ENCODE measurements at places on chromosomes 12 and 14.

DNA sequence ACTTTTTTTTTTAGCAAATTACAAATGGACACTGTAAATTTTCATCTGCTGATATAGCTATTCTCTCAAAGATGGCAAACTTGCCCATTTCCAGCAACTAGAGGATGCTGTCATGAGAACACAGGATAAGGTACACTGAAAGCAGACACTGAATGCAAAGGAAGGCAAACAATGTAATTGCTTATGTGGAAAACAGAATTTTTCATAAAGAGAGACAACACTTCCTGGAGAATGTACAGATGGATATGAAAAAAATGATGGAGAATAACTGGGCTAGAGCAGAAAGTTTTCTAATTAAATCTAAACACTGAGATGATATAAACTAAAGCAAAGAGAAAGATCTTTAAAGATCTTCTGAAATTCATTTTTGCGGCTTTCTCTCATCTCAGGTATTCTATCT is 581 bp downstream of the CD69 start:
- DNase-seq = no peak

GRCh38 chr12:94710933-94711332 is 60.6 kb upstream of the TMCC3 start:
- no peak for DNase-seq

- no peak for DNase-seq
Observed at GRCh38 chr12:95151406-95151805, 65.9 kb downstream of the FGD6 start.

GRCh38 chr12:8698132-8698851 is 501 bp downstream of the RIMKLB start:
- no peak for DNase-seq

- DNase-seq = no peak
Observed at GRCh38 chr12:11031307-11031706, at the start of gene TAS2R31. TSS of gene TAS2R31 (minus strand) at chr12:11031407. CDS start at chr12:11031335, 72 bp downstream.

DNA sequence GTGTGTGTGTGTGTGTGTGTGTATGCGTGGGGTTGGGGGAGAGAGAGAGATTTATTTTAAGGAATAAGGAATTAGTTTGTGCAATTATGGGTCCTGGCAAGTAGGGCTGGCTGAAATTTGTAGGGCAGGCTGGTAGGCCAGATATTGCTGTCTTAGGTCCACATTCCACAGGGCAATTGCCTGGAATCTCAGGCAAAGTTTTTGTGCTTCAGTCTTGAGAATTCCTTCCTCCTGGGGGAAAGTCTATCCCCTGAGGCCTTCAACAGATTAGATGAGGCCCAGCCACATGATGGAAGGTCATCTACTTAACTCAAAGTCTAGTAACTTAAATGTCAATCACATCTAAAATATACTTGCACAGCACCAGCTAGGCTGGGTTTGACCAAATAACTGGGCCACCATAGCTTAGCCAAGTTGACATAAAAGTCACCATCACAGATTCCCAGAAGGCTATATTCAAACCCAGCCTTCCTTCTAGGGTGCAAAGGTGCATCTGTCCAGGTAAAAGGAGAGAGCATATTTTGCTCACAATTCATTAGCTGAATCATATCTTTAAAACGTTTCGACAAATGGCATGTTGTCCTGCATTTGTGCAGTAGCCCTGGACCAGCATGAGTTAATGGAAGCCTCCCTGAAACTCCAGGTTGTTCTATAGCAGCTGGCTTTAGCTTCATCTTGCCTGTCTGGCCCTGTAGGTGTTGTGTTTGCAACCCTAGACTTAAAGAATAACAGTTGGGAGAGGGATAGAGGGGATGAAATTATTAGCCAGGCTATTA is 63.1 kb downstream of the C14orf132 start:
- DNase-seq = no peak

- no peak for DNase-seq
Observed at GRCh38 chr14:88551980-88552431, 2.8 kb downstream of the PTPN21 start.

- DNase-seq = no peak
Observed at GRCh38 chr12:76552343-76552938, 7.1 kb downstream of the OSBPL8 start.

DNA sequence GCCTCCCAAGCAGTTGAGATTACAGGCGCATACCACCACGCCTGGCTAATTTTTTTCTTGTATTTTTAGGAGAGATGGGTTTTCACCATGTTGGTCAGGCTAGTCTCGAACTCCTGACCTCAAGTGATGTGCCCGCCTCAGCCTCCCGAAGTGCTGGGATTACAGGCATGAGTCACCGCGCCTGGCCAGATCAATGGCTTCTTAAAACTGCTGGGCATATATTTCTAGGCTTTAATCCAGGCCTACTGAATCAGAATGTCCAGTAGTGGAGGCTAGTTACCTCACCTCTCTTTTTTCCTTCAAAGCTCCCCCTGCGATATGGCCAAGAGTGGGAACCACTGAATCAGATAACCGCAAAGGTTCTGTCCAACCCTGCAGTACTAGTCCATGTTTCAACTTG is 17.1 kb downstream of the POU6F1 start:
- DNase-seq = no peak

- no peak for DNase-seq
Observed at GRCh38 chr14:53879022-53879686, 77.5 kb downstream of the BMP4 start.

DNA sequence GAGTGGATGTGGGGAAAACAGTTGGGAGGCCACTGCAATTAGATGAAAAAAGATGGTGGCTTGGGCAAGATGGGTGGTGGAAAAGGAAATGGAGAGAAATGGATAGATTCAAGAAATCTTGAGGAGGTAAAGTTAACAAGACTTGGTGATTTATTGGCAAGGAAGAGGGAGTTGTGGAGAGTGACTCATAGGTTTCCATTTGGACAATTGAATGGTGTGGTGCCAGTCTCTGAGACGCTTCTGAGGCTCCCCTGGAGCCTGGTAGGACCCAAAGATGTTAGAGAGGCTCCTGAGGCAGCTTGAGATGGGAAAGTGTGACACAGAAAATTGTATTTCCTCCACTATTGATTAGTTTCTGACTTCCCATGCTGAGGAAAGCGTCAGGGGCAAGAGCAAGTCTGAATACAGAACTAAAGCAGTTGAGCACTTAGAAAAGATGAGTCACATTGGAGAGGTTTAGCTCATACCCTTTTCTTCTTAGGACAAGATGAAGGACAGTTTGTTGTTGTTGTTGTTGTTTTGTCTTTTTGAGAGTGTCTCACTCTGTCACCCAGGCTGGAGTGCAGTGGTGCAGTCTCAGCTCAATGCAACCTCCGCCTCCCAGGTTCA is 4.5 kb downstream of the PRPF40B start:
- DNase-seq = no peak

GRCh38 chr12:25975682-25976081 is 17.2 kb downstream of the RASSF8 start:
- no peak for DNase-seq

DNA sequence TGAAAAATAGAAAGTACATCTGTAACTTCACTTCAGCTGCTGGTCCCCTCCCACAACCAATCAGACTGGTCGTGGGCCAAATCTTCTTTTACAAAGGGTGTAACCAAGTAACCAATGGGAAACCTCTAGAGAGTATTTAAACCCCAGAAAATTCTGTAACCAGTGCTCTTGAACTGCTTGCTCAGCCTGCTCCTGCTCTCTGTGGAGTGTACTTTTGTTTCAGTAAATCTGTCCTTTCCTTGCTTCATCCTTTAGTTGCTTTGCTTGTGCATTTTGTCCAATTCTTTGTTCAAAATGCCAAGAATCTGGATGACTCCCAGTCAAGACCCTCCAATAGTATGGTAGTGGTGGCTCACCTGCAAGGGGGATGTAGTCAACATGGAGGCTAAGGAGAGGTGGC is 489.1 kb downstream of the FUT8 start:
- DNase-seq = no peak

DNA sequence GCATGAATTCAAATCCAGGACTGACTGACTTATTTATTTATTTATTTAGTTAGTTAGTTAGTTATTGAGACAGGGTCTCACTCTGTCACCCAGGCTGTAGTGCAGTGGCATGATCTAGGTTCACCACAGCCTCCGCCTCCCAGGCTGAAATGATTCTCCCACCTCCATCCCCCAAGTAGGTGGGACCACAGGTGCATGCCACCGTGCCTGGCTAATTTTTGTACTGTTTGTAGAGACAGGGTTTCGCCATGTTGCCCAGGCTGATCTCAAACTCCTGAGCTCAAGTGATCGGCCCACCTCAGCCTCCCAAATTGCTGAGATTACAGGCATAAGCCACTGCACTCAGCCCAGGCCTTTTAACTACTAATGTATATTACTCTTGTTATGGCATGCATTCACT is 36.0 kb downstream of the BTG1 start:
- no peak for DNase-seq

DNA sequence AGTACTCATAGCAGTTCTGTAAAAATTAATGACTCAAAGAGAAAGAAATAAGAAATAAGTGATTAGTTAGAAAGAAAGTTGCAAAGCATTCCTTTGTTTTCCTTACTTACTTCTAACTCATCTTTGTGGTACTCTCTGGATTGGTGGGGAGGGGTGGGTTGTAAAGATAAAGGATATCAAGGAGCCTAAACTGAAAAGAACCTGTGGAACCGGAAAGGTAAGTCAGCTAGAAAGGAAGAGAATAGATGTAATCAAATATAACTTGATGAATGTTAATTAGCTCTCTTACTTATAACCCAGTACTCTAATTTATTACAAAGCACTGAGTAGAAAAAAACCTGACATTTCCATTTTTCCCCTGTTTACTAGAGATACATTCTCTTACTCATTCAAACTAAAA is 37.5 kb upstream of the KRR1 start:
- no peak for DNase-seq

DNA sequence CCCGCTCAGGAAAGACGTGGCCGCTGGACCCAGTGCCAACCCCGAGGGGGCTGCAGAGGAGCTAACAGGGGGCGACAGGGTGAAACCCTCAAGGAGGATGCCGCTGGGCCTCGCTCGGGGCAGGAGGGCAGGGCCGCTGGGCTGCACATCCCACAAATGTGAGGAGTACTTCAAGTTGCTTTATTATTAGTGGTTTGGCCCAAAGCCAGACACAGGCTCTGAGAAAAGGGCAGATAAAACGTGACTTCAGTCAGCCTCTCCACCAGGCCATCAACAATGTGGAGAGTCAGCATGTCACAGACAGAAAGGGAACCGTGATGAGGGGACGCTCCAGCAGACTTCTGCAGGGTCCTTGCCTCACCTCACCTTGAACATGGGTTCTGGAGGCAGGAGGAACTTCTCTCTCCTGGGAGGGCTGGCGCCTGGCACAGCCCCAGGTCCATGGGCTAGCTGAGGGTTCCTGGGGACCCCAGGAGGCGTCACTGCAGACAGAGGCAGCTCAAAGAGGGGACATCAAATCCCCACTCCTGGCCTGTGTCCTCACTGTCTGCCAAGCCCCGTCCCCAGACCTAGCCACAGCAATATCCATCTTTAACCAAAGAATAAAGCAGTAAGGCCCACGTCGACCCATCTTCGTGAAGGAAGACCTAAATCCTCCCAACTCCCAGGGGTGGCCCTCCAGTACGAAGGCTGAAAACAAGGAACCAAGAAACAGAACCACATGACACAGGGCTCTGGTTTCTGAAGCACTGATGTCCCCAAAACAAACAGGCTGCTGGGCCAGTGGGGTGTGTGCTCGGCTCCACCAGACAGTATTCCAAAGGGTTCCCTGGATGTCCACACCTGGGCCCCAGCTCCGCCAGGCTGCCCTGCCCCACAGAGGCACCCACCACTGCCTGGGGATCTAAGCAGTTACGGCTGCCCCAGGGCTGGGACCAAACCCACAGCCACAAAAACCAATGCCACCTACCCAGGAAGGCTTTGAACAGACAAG is 35.1 kb downstream of the CCDC85C start:
- no peak for DNase-seq

- no peak for DNase-seq
Observed at GRCh38 chr12:57454566-57455373, at the start of gene INHBE. TSS of gene INHBE (plus strand) at chr12:57455307. CDS start at chr12:57455537, 230 bp downstream.

DNA sequence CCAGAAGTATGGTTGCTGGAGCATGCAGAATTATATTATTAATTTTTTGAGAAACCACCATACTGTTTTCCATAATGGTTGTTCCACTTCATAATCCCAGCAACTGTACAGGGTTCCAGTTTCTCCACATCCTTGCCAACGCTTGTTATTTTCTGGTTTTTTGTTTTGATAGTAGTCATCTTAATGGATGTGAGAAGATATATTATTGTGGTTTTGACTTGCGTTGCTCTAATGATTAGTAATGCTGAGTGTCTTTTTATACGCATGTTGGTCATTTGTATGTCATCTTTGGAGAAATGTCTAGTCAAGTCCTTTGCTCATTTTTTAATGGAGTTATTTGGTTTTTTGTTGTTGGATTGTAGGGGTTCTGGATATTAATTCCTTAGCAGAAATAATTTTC is 58.1 kb downstream of the DAAM1 start:
- DNase-seq = no peak

DNA sequence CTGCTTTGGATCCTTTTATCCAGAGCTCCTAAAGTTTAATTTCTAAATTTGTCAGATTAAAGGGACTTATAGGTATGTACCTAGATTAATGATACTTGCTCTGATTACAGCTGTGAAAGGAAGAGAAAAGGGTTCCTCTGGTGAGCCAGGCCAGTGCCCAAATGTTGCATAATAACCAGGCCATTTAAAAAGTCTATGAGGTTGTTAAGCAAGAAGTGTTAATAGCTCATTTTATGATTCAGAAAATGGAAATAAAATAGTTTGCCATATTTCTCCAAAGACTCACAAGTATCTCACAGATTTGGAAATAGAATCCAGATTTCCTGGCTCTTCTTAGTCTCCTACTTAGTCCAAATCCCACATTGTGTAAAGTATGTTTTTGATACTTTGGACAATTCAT is 67.6 kb downstream of the SLC38A6 start:
- no peak for DNase-seq

DNA sequence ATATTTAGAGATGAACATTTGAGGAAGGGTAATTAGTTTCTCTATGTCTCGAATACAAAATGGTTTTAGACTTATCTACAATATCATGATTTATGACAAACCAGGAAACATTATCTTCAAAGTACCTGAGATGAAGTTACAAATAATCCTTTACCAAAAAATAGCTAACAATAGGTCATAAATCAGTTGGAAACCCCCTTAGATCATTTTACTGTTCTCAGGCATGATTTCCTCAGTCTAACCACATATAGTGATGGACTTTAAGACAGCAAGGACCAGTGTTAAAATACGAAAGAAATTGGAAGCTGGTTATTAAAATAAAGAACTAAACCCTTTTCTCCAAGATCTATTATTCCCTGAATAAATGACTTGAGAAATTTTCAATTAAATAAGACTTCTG is 235.4 kb downstream of the RASSF9 start:
- DNase-seq = no peak

GRCh38 chr12:122471324-122472226 is 29.2 kb downstream of the ZCCHC8 start:
- no peak for DNase-seq

- no peak for DNase-seq
Observed at GRCh38 chr14:34665785-34666435, 36.0 kb upstream of the SNX6 start.

DNA sequence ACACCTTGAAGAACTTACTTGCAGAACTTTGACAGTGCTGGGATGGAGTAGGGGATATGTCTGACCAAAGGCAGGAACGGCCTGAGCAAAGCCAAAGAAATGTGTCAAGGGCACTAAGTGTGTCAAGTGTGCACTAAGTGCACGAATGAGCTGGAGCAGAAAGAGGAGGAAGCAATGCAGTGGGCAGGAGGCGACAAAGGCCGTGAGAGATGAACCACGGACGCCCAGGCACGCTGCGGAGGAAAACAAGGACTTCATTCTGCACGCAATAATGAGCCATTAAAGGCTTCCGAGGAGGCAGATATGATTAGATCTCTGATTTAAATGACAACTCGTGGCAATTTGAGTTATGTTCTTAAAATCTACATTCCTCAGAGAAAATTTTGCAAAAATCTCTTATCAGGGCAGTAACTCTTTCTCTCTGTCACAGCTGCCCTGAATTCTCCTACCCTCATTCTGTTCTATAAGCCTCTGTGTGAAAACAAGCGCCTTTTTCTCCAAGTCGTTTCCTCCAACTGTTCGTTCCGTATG is 25.3 kb downstream of the GRIN2B start:
- DNase-seq = no peak
